ENCODE measurements at places on chromosomes 1 and 21.

DNA sequence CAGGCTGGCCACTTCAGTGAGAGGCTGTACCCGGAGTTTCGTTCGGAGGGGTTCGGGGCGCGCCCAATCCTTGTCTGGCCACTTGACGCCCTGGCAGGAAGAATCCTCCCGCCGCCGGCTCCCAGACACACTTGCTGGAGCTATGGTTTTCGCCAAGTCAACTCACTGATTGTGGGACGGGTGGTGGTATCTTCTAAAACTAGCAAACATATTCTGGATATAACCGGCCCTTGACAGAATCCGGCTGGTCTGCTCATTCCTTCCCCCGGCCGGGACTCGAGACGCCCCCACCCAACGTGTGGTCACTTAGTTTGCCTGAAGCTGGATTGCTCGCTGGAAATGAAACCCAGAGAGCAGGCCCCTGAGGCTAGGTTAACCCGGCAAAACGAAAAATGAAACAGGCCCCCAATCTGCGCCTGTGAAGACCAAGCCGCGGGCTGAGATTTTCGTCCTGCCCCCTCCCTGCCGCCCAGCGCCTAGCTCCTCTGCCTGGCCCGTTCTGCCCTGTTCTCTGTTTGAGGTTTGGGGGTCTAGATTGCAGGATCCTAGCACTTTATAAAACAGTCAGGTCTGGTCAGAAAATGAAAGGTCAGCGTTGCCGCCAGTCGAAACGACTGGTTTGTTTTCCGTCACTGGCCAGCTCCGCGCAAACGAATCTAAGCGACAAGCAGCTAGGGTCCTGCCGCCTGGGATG is 4.6 kb downstream of the GFI1 start:
- no peak for DNase-seq

GRCh38 chr1:206779638-206780037 is 7.3 kb upstream of the IL10 start:
- no peak for DNase-seq

- no peak for DNase-seq
Observed at GRCh38 chr1:227762231-227762911, 27.1 kb downstream of the SNAP47 start.

DNA sequence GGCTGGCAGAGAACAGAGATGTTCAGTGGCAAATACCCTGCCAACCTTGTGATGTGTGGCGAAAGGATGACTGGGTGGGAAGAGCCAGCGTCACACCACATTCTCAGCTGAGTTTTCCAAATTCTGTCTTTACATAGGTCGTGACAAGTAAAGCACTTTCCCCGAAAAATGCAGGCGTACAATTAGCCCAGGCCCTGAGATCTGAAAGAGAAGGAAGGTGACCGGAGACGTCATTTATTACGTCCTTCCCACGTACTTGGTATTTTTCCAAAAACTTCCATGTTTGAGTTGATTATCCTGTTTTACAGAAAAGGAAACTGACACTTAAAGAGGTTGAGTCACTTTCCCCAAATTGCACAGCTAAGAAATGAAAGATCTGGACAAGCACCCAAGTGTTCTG is 413.3 kb downstream of the PRDM2 start:
- DNase-seq = no peak

DNA sequence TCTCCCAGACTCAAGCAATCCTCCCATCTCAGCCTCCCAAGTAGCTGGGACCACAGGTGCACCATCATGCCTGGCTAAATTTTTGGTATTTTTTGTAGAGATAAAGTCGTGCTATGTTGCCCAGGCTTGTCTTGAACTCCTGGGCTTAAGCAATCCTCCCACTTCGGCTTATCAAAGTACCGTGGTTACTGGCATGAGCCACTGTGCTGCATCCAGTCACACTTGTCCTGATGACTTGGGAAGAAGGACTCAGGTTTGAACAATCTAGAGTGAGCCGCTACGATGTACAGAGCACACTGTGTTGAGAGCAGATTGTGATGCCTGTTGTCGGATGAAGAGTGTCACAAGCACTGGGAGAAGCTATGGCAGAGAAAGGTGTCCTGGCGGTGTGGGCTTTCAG is 27.2 kb downstream of the RNF187 start:
- DNase-seq = no peak

DNA sequence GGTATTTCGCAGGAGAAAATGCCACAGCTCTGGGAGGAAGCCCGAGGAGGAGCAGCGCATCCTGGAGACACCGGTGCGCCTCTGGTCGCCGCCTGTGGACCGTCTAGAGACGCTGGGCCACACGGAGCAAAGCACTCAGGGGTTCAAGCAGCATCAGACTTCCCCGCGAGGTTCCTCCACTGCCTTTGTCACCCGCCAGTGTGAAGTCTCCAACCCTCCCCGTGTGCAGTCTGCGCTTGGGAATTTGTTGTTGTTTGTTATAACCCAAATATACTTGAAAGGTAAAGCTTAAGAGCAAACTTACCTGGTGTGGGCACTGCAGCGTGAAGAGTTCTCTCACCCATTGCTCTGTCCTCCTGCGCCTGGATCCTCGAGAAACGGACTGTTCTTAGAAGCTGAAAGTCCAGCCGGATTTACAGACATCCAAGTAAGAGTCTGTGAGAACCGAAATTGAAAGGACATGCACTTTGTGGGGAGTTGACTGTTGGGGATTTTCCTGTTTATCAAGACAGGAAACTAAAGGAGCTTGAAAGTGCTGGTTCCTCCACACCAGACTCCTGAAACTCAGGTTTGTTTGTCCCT is at the start of gene GBP4:
TSS of gene GBP4 (minus strand) at position 452 of the 582 bp plus-strand sequence. CDS start at position 344, 108 bp downstream.
- no peak for DNase-seq

DNA sequence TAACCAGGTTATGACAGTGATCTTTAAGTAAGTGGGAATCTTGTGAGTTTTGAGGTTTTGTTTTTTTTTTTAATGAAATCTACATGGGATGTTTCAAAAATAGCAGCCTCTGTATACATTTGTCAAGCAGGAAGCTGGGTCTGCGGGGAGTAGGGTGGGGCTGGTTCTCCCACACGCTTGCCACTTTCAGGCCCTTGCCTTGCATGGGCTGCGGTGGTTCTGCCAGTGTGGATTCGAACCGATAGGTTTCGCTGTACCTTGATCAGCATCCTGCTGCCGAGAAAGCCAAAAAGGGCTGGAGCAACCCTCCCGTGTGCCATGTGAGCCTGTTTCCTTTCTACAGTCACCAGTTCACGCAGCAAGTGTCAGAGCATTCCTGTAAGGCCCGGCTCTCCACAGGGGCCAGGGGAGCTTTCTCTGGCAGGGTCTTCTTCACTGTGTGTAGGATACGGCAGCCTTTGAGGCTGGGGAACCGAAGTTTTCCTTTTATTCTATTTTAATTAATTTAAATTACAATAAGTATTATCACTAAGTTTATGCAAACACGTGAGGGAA is 79.2 kb upstream of the SAMD11 start:
- DNase-seq = no peak

- DNase-seq = no peak
Observed at GRCh38 chr1:61052395-61053225, 29.8 kb upstream of the NFIA start.

DNA sequence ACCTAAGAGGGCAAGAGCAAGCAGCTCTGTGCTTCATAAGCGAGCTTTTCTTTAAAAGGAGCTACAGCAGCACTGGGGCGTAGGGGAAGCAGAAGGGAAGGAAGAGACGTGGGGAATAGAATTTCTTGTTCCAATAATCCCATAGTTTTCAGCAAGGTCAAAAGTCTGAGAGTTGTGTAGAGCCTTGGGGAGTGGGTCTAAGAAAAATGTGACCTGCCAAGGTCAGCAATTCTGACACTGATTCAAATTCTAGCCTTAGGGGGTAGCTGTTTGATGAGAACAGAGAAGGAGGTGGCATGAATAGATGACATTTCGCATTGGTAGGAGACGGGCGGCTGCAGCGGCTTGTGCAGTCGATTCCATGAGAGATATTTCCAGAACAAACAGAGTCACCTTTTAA is 22.4 kb downstream of the PRRX1 start:
- no peak for DNase-seq

GRCh38 chr1:10615332-10615731 is 140.6 kb downstream of the PEX14 start:
- no peak for DNase-seq

GRCh38 chr21:29433366-29434059 is 134.8 kb downstream of the BACH1 start:
- DNase-seq = no peak

GRCh38 chr1:18175051-18175450 is 67.5 kb downstream of the IGSF21 start:
- DNase-seq = no peak

DNA sequence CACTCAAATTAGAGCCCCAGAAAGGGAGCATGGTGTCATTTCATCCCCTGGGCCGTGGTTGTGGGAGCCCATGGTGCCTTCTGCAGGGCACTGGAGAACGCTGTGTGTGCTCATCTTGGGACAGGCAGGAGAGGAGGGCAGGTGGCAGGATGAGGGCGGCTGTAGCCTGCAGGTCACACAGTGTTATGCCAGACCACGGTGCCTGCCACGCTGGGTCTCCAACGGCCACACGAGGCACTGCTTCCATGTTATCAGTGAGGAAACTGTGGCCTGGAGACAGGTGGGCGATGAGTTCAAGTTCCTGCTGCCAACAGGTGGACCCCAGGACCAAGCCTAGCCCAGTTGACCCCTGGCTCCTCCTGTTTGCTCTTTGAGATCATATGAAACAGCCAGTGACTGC is 21.0 kb downstream of the ABCG1 start:
- no peak for DNase-seq
